ENCODE measurements at places on chromosomes 16 and 17.
A peak's percentile ranks its signal among the peaks of the same experiment; 100 is the strongest.

- DNase-seq: no peak
Observed at GRCh38 chr17:75059369-75060345, 12.6 kb downstream of the KCTD2 start.

DNA sequence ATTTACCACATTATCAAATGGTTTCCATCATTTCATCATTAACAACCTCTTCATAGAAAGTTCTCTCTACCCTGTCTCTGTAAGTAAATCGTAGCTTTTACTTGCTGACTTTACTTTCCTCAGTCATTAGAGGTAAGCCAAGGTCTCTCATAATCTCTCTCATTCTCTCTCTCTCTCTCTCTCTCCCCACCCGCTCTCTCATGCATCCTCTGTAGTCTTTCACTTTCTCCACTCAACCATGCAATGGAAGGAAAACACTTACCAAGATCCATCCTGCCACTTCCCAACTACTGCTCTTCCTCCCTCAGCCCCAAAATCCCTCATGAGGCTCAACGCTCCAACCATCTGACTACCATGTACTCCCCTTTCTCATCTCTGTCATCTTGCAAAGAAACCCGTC lies 6.1 kb downstream of the CEP112 start:
- no peak for DNase-seq

- DNase-seq: no peak
Observed at GRCh38 chr17:74567397-74567796, at the start of gene CD300H. TSS of gene CD300H (minus strand) at chr17:74567509.

DNA sequence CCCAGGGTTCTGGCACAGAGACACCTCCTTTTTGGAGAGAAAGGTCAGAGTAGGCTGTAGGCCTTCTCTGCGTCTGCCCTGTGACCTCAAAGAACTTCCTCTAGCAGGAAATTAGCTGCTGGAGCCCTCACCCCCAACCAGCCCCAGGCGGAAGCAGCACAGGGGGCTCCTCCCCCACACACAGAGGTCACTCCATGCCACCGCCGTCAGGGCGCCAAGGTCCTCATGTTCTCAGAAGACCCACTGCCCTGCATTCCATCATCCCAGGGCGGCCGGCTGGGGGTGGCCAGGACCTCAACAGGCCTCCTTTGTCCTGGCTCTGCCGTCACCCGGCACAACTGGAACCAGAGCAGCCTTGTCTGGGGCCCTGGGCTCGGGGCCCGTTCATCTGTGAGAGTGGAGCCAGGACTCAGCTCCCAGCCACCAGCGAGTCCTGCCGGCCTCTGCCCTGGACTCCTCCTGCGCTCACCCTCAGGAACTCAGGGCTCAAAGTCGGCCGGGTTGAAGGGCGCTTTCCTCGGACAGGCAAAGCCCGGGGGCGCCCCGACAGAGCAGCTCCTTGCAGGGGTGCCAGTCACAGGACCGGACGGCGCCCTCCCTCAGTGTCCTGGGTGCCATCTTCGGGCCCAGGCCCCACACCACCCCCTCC lies 1.2 kb downstream of the TMC6 start:
- DNase-seq: no peak

DNA sequence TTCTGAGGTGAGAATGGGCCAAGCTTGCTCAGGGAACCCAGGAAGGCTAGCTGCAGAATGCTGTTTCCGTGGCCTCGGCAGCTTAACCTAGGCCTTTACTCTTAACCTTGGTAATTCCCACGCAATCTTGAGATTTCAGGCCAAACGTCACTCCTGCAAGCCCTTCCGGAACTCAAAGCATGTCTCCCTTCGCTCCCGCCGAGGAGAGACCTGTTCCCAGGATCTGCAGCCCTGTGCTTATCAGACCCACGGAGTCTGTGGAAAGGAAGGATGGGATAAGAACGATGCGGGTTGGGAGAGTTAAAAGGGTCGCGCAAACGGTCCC lies 524 bp upstream of the ZFP3 start:
- no peak for DNase-seq

DNA sequence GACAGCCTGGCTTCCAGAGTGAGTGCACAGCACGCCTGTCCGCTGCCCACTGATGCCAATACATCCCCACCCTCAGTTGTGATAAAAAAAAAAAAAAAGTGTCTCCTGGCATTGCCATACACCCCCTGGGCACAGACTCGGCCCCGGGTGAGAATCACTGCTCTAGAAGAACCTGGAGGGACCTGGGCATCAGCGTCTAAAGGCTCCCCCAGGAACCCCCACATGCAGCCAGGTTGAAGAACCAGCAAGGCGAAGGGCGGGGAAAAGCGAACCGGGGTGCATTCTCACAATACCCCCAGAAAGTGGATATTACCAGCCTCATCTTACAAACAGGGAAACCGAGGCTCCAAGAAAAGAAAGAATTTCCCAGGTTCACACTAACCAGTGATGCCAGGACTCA lies 27.7 kb downstream of the TBC1D16 start:
- DNase-seq: no peak

DNA sequence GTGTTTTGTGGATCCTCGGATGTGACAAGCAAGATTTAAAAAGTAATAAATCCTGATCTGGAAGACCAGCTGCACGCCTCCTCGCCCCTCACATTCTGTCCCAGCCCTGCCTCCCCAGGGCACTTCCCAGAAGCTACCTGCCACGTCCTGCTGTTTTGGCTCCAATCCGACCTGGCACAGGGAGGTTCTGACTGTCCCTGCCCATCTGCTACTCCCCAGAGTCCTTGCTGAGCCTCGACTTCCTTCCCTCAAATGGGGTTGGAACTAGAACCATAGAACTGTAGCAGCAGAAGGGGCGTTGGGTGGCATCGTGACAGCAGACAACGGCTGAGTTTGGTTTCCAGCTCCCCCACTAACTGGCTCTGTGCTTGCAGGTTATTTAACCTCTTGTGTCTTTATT lies 71.7 kb downstream of the RPH3AL start:
- DNase-seq: no peak

GRCh38 chr16:2883458-2883908 lies 468 bp downstream of the FLYWCH2 start:
- no peak for DNase-seq

GRCh38 chr16:54282202-54282927 lies 4.2 kb downstream of the IRX3 start:
- no peak for DNase-seq

GRCh38 chr17:41343029-41343428 lies 7.6 kb downstream of the KRT33A start:
- DNase-seq: peak; percentile 47

GRCh38 chr16:78284957-78285434 lies 185.5 kb downstream of the WWOX start:
- DNase-seq: no peak

GRCh38 chr16:77993111-77993985 lies 29.0 kb upstream of the CLEC3A start:
- DNase-seq: no peak

DNA sequence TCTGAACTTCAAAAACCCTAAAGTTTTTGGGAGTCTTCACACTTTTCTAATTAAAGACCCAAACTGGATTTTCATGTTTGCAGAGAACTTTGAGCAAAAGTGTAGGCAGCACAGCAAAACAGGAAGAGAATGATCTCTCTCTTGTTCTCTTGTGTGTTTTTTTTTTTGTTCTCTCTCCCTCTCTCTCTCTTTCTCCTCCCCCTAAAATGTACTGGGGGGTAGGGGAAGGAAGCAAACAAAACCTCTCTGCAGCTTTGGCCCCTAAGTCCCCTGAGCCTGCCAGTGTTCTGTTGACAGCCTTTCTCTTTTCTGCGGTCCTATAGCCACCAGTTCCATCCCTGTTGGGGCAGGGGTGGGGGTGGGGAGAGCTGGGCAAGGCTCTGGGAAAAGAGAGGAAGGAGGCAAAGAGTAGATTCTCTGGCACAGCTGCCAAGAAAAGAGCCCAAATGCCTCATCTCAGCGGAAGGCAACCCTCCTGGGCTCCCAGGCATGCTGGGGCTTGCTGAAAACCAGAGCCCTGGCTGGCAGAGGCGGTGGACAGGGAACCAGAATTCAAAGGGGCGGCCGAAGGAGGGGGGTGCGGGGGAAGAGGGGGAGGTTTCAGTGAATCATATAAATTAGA lies 295.3 kb downstream of the SOX9 start:
- no peak for DNase-seq

DNA sequence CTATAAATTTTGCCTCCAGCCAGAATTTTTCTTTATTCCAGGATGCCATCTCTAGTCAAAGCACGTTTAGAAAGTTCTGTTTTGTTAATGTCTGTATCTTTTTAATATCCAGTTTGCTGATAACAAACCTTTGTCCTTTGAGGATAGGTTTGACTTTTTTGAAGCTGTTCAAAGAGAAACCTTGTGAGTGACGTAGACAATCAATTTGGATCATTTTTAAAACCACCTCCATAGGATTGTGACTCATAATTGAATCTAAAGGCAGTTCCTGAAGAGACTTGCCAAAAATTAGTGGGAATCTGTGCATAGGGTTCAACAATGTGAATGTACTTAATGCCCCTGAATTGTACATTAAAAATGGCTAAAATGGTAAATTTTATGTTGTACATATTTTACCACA lies 5.9 kb downstream of the KRT31 start:
- DNase-seq: no peak

DNA sequence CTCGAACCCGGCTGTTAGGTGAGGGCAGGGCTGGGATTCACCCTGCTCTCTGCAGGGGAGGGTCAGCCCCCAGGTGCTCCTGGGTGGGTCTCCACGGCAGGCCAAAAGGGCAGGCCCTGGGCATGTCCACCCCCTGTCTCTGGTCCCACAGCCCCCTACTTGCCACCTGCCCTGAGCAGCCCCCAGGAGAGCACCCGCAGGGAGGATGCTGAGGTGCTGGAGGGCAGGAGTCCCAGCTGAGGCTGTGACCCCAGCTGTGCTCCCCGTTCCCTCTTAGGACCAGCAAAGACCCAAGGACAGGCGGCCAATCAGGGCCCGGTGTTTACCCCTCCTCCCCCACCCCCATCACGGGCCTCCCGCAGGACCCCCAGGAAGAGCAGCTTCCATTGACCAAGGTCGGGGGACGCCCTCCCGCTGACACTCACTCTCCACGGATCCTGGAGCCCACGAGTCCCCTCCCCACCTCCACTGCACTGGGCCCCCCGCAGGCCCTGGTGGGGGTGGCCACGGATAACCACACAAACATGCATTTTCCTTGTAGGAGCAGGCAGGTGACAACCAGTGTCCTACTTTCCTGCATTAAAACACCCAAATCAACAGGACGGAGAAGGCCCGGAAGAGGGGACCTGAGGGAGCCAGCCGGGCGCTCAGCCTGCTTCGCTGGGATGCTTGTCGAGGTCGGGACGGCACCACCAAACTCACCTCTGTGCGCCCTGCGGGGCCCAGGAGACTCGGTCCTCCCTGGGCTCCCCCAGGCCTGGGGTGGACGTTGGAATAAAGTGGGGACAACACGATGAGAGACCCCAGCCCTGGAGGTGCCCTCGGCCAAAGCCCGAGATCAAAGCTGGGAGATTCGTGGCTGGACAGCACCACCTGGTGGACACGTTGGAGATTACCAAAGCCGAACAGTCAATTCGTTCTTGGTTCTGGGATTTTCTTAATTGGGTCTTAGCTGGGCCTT lies 22.5 kb upstream of the ENPP7 start:
- DNase-seq: no peak

GRCh38 chr17:20706751-20707373 lies 127.3 kb downstream of the CDRT15L2 start:
- no peak for DNase-seq
